ENCODE measurements at places on chromosomes 12 and 14. TPM values are rescaled to one million over a fixed set of nuclear protein-coding genes. Genes with fewer than 3 reads are reported as not detected.

The SPATA7 gene
- 71.7 TPM for total RNA-seq

The CD163L1 gene
- total RNA-seq: 3.4 TPM

The KCNK13 gene
- total RNA-seq: 0.31 TPM

The FAM181A gene
- 1.6 TPM for total RNA-seq

The VWF gene
- total RNA-seq: 17.5 TPM

The CLEC2B gene
- 0.63 TPM for total RNA-seq

The IKZF4 gene
- total RNA-seq: 8.5 TPM

The NXPH4 gene
- 1.6 TPM for total RNA-seq

The WSCD2 gene
- total RNA-seq: 4.7 TPM

The CNPY2 gene
- 51.6 TPM for total RNA-seq

The OR6C65 gene
- total RNA-seq: not detected

The CFAP251 gene
- 13.1 TPM for total RNA-seq

The CGRRF1 gene
- total RNA-seq: 13.1 TPM

The COX6A1 gene
- 329 TPM for total RNA-seq

The CLEC4D gene
- not detected for total RNA-seq

The MMP19 gene
- not detected for total RNA-seq

The HOXC6 gene
- total RNA-seq: not detected

The COPZ1 gene
- total RNA-seq: 54.8 TPM

The RNASE2 gene
- total RNA-seq: not detected

The FSCB gene
- total RNA-seq: 0.31 TPM

The VRTN gene
- not detected for total RNA-seq

The INHBE gene
- total RNA-seq: not detected

The IL26 gene
- total RNA-seq: not detected

All from parietal lobe (tissue), 2 donors.